ENCODE measurements at places on chromosomes 2 and 18.

- no peak for DNase-seq
Measured at GRCh38 chr2:206069417-206069816, 16.6 kb downstream of the INO80D start.

GRCh38 chr2:14535156-14535555 is 97.4 kb upstream of the LRATD1 start:
- no peak for DNase-seq

DNA sequence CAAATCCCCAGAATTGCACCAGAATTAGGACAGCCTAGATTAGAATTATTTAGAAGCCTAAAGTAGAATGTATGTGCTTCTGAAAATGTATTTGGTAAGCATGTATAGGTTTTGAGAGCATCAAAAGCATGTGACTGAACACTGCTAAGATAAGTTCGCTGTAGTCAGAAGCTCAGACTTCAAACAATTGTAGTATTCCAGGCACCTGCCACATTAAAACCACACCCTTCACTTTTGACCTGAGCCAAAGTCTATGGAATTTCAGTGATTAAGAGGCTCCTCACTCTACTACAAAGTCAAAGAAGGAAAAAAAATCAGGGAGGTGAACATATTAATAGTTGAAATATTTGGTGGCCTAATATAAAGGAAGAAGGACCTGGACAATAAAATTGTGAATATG is 8.2 kb downstream of the KCNJ3 start:
- no peak for DNase-seq

GRCh38 chr18:75116809-75117208 is 92.1 kb downstream of the PTGR3 start:
- DNase-seq = no peak

DNA sequence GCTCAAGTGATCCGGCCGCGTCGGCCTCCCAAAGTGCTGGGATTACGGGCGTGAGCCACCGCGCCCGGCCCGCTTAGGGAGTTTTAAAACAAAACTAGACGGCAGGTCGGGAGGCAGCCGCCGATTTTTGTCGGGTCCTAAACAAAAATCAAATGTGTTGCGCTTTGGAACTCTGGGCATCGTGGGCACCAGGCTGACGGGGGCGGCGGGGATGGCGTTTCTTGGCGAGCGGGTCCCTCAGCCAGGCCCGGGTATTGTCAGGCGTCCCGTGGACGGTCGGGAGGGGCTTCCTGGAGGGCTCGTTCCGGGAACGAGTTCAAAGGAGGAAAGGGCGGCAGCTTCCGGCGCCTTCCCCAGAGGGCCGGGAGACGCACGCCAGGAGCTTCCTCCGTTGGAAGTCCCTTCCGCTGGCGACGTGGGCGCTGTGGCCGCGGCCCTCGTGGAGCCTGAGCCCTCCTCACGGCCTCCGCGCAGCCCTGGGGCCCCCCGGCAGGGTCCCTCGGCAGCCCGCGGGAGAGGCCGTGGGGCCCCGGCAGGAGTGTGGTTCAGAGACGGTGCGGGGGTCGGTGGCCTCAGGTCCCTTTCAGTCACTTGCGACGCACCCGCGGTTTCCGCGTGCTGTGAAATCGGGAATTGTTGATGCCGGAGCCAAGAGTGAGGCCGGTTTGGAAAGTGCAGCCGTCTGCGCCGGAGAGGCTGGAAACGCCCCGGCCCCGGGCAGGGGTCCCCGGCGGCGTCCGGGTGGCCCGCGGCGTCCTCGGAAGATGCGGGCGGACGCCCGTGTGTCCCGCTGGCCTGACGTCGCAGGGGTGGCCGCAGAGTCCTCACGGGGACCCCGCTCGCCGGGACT is 59.3 kb downstream of the EMILIN2 start:
- DNase-seq = no peak

DNA sequence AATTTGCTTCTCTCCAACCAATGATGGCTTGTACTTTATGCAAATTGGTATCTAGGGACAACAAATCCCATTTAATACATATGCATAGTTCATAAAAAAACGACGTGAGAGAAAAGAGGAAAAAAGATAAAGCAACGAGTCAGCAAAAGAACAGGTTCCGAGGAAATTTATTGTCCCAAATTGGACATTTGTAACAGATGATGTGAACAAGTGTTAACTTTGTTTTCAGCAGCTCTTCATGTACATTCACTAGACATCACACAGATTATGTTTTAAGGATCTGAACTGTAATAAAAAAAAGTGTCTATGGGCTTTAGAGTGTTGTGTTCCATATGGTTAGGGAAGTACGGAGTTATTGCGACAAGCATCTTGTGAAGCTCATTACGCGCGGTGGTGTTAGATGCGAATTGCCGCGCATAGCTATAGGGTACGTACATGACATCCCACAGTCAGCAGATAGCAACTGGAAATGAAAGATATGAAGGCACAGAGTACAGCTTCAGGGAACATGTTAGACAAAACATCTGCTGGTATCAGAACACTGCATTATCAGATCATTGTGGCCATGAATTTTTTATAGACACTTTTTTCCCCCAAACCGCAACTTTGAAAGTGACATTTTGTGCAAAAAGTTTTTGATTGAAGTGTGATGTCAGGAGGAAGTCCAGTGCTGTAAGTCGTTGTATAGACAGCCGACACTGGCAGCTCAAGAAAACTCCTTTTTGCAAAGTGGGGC is 1073.1 kb upstream of the FANCL start:
- no peak for DNase-seq

DNA sequence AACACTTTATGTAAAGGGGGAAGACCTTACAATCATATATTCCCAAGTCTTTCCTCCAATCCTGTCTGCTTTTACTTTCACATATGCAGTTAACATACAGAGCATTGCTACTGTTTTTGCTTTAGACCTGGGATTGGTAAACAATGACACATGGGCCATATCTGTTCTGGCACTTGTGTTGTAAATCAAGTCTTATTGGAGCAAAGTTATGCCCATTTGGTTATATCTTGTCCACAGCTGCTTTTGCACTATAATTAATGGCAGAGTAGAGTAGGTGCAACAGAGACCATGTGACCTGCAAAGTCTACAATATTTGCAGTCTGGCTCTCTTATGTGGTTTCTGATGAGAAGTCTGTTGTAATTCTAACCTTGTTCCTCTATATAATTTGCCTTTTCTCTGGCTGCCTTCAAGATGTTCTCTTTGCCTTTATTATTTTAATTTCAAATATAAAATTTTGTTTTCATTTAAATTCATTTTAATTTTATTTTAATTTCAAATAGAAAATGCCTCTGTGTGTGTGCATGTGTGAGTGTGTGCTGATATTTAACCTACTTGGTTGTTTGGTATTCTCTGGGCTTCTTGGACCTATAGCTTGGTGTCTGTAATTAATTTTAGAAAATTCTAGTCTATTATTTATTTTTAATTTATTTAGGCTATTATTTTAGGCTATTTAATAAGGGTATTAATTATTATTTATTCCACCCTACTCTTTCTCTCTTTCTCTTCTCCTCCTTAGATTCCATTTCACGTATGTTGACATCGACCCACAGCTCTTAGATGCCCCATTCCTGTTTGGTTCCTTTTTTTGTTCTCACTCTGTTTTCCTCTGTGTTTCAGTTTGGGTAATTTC is 16.8 kb upstream of the LPIN1 start:
- DNase-seq = no peak

DNA sequence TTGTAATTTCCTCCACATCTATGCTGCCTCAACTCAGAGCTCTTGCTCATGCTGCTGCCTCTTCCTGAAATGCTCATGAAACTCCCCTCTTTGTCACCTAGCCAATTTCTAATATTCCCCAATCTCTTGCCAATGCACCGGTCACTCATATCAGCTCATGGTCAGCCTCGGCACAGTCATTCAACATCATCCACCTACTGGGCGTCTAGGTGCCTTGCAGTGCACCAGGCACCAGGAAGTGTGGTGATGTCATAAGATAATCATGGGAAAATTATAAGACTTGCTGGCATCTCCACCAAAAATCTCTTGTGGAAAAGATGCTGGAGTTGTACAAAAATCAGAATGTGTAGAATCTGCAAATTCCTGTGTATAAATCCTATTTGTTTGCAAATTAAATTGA is 52.6 kb upstream of the RAB27B start:
- DNase-seq = no peak

DNA sequence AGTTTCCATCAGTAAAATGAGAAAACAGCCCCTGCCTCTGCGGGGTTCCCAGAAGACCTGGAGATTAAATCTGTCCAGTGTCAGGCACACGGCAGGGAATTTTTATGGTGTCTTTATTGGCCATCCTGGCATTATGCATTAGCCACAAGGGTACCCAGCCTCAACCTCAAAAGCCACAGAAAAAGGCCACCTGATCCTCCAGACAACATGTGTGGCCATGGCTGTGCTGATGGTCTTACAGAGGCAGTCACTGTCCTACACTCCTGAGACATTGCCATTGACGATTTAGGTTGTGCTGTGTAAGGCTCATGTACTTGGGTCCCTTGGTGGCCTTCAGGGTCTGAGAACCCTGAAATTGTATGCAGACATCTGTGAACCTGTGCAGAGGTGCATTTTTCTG is 115.6 kb downstream of the SMAD7 start:
- DNase-seq = no peak

- DNase-seq = no peak
Measured at GRCh38 chr2:186424265-186424664, 61.8 kb upstream of the ZC3H15 start.

- DNase-seq = no peak
Measured at GRCh38 chr2:121778741-121779487, 23.5 kb downstream of the TSN start.
